ENCODE measurements at places on chromosomes 3 and 15.

- no peak for DNase-seq
Measured at GRCh38 chr15:80982205-80982604, 7.4 kb downstream of the MESD start.

GRCh38 chr3:13018561-13019242 lies 54.5 kb downstream of the IQSEC1 start:
- no peak for DNase-seq

DNA sequence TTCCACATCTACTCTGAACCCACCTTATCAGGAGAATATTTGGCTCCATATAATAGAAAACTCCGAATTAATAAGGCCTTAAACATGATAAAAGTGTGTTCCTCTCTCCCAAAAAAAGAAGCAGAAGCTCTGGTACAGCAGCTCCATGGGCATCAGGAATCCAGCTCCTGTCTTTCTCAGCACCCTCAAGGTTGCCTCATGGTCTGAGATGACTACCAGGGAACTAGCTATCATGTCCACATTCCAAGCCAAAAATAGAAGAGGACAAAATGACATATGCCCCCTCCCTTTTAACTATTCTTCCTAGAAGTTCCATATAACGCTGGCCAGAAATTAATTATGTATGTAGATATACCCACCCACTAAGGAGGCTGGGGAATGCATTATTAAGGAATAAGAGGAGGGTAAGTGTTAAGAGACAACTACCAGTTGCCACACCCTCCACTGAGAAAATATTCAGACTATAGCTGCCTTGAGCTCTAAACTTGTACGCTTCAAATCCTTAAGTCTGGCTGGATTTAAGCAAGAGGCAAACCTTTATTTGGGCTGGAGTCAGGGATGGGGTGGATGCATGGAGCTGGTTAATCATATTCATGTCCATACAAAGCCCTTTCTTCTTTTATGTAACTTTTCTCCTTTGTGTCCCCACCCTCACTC lies 35.8 kb upstream of the CTDSPL start:
- DNase-seq = no peak

DNA sequence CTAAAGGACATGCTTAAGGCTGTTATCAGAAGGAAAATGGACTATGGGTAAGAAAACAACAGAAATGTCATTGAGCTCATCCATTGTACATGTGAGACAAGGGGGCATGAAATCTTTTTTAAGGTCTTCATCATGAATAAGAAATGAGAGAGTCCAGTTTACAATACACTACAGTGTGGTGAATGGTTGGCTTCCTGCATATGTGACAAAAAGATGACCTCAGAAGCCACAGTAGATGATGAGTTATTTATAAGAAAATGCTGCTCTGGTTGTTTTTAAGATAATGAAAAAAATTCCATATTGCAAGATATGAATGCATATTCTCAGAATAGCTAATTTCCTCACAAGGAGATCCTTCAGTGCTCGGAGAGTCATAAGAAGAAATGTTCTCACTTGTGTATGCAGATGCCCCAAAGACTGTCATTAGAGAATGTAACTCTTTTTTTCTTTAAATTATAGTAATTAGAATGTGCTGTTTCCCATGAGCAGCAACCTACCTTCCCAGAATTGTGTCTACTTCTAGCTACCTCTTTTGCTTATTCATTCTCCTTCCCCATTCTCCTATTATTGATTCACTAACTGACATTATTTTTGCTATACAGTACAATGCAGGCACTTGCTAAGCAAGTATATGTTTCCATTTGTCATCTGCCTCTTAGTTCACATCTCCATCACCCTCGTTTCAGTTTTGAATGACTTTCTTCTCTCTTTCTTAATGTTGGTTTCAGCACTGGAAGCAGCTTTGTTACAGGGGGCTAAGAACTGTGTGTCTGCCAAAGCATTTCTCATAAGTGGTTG lies 152.0 kb upstream of the PEX5L start:
- DNase-seq = no peak

DNA sequence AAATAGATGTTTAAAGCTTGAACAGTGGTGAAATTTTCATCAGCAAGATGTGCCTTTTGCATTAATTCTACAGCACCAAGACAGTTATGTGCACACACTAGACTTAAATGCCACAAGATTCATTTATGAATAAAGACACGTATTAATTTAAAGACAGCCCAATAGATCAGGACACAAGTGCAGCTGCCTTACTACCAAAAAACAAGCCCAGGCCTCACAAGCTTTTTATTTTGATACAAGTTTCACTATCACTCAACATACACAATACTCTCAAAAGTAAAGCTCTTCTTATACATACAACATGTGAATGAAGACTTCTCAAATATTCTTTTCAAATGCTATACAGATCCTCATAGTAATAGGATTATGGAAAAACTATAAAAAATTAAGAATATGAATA lies 2.4 kb downstream of the ACAP2 start:
- DNase-seq = no peak

- no peak for DNase-seq
Measured at GRCh38 chr15:83065431-83065830, 1.6 kb downstream of the BTBD1 start.

- DNase-seq = no peak
Measured at GRCh38 chr3:8298021-8298954, 203.3 kb upstream of the LMCD1 start.

DNA sequence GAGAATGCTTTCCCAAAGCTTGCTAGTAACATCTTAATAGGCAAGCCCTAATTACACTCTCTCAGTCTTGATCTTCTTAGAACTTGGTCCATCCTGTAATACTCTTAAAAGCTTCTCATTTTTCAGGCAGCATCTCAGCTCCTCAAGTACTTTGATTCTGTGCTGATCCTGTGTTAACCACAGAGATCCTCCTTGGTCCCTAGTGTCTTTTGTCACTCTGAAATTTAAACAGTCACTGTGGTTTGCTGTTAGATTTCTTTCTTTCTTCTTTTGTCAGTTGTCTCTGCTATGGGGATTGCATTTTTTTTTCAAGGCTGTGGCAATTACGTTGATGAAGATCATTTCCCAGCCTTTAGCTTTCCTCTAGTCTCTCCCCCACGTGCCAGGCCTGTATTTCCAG lies 26.0 kb upstream of the UBE3A start:
- no peak for DNase-seq

DNA sequence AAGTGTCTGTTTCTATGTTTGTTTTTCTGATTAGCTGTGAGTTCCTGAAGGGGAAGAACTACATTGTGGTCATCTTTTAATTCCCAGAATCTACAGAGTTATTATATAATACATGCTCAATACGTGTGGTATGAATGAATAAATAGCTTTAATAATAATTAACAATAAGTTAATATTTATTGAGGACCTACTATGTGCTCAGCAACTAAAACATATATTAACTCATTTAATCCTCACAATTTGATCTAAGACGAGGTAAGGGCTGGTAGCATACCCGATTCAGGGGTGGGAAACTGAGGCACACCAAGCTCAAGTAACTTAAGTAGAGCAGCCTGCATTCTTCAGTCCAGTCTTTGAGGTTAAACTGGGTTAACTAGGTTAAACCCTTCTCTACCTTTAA lies 553.8 kb downstream of the FOXP1 start:
- no peak for DNase-seq

- DNase-seq = no peak
Measured at GRCh38 chr3:45975686-45976085, 19.9 kb downstream of the FYCO1 start.

GRCh38 chr3:150449169-150449721 lies 41.1 kb downstream of the TSC22D2 start:
- DNase-seq = no peak

DNA sequence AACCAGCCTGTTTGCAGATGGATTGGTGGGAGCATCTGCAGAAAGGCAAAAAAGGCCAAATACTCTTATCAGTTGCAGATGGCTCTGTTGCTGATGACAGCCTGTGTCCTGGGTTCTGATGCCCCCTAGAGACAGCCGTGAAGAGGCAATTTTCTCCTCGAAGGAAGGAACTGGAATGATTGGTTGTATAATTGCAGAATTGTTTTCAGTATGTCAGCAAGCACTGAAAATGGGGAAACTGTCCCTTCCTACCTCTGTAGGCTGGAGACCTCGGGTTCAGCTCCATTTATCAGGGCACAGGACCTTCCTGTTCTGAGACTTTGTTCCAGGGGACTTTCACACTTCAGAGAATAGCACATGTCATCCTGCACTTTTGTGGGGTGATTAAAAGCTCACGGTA lies 103.0 kb downstream of the PGPEP1L start:
- no peak for DNase-seq

DNA sequence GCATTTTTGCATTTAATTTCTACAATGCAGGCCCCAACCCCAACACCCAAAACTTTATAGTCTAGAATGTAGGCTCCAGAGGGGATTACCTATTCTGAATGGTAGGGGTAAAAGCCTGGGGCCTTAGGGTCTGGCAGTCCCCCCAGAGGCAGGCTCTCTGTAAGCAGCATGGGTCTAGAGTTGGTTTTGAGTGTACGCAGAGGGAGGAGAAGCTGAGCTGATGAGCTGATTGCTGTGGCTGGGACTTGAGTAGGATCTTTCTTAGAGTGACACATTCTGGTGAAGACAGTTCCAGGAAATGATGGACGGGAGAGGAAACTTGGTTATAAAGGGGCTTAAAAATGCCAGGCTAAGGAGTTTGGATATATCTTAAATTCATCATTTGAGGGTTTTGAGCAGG lies 2.1 kb downstream of the LPP start:
- DNase-seq = no peak

DNA sequence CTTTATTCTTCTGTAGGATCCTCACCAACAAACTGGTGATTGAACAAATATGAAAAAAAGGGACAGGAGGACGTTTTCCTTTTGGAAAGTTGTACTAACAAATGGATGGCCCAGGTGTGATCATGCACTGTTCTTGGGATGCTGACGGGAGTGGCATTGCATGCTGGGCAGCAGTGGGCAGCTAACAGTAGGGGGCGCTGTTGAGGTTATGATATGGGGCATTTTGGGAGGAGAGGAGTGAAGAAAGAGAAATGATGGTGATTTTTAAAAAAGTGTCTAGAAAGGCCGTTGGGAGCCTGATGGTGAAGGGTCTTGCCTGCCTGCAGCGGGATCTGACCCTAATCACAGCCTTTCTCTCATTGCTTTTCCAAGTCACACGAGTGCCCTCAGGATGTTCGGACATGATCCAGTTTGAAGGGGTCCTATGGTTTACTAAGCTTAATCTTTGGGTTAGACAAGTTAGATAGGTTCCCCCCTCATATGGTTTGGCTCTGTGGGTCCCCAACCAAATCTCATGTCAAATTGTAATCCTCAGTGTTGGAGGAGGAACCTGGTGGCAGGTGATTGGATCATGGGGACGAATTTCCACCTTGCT lies 46.2 kb upstream of the PRTG start:
- no peak for DNase-seq

GRCh38 chr15:90665288-90666134 lies 51.6 kb upstream of the BLM start:
- DNase-seq = peak; percentile 87

- DNase-seq = no peak
Measured at GRCh38 chr3:183697610-183698317, at the start of gene YEATS2. YEATS2 (plus strand) TSS chr3:183697797; CDS start chr3:183715163, 17,366 bp downstream.

- DNase-seq = no peak
Measured at GRCh38 chr15:63752979-63753378, 80.8 kb downstream of the HERC1 start.

DNA sequence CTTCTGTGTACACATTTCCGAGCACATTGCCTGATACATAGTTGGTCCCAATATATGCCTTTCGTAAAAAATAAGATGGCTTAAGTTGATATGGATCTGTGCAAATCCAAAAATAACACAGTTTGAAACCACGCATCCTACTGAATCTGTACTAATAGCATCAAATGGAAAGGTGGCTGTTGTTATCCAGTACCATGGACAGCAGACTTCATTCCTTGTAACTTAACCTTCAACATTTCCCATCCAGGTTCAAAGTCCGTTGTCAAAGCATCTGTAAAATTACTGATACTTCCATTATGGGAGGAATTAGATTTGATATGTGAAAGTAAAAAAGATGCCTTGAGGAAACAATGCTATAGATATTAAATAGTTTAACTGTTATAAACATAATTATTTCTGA lies 65.5 kb upstream of the C3orf49 start:
- no peak for DNase-seq

- DNase-seq = peak; percentile 57
Measured at GRCh38 chr3:195224156-195224979, 46.6 kb downstream of the XXYLT1 start.

DNA sequence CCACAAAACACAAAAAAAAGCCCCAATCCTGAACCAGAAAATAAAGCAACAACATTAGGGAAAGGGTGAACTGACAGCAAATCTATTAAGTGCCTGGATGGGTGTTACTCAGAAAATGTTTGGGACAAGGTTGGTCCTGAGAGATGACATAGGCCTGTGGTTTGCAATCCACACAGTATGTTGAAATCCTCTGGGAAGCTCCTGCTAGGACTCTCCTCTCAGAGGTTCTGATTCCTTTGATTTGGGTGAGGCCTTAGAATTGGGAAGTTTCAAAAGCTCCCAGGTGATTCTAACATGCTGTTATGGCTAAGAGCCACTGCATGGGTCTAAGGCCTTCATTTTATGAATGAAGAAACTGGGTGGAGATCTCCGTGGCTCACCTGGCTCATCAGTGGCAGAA lies 18.4 kb downstream of the CLDN1 start:
- DNase-seq = no peak

DNA sequence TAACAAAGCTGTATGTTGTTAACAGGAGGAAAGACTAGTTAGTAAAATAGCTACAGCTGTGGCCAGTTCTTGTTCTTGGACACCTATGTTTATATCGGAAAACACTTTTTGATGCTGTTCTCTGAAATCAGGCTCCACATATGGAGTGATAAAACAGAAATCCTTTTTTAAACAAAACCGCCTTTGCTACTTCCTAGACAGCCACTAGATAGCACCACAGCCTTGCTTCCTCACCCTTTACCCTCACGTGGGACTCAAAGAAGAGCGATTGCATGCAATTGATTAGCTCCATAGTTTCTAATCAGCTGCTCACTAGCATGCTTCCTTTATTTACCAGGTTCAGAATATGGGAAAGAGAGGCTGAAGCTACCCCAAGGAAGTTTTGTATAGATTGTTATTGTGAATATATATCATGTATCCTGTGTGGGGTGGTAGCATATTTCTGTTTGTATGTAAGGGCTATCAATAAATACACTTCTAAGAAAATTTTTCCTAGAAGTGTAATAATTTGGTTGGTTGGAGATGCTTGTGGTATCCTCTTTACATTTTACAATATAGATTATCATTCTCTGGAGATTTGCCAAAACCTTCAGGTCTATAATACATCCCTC lies 4.3 kb upstream of the MTFMT start:
- DNase-seq = no peak

GRCh38 chr3:100002599-100003350 lies 111.5 kb downstream of the FILIP1L start:
- DNase-seq = no peak

DNA sequence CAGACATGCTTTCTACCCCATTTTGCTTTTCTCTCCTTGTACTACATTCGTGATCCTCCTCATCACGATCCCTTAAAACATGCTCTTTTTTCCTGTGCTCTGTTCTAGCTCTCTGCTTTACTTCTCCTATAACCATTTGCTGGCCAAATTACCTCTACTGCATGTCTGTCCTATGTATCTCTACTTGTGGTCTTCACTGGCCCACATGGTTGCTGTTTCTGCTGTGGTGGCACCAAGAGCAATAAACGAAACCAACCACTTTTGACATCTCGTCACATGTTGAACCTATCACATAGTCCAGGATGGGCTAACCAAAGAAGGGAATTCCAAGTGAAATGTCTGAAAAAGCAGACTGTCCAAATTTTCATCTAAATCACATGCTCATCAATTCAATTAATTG lies 115.2 kb downstream of the LEKR1 start:
- DNase-seq = no peak

- DNase-seq = no peak
Measured at GRCh38 chr15:55991802-55992768, 1.3 kb downstream of the NEDD4 start.
